ENCODE measurements at places on chromosomes 7 and 10. TPM values are rescaled to one million over a fixed set of nuclear protein-coding genes. Genes with fewer than 3 reads are reported as not detected.

DNA sequence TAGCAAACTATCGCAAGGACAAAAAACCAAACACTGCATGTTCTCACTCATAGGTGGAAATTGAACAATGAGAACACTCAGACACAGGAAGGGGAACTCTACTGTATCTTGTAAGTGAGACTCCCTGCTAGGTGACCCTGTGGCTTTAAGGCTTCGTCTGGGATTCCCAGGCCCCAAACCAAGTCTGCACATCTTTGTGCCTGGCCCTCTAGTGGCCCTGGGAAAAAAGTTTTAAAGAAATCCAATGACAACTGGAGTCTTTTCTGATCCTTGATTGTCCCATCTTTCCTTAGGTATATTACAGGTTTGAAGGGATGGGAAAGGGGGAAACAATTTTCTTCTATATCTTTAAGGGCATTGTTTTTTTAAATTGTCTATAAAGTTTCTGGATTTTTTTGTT is 10.6 kb upstream of the LIPM start:
- H3K36me3 ChIP-seq, result no peaks in the 10 kb centered on the region

GRCh38 chr10:77413231-77413630 is 224.4 kb downstream of the KCNMA1 start:
- H3K36me3 ChIP-seq, result no peaks in the 10 kb centered on the region
- H3K27me3 ChIP-seq, result no peaks in the 10 kb centered on the region
- no peak for DNase-seq
- H3K4me1 ChIP-seq, result peaks cover 30% of the 10 kb centered on the region

GRCh38 chr7:3634396-3634795 is 333.3 kb downstream of the SDK1 start:
- no peaks in the 10 kb centered on the region for H3K4me1 ChIP-seq
- no peaks in the 10 kb centered on the region for H3K27me3 ChIP-seq
- DNase-seq, result no peak
- no peaks in the 10 kb centered on the region for H3K36me3 ChIP-seq
- H3K27ac ChIP-seq, result no peak overlapping the region
- H3K4me3 ChIP-seq, result no peak overlapping the region

DNA sequence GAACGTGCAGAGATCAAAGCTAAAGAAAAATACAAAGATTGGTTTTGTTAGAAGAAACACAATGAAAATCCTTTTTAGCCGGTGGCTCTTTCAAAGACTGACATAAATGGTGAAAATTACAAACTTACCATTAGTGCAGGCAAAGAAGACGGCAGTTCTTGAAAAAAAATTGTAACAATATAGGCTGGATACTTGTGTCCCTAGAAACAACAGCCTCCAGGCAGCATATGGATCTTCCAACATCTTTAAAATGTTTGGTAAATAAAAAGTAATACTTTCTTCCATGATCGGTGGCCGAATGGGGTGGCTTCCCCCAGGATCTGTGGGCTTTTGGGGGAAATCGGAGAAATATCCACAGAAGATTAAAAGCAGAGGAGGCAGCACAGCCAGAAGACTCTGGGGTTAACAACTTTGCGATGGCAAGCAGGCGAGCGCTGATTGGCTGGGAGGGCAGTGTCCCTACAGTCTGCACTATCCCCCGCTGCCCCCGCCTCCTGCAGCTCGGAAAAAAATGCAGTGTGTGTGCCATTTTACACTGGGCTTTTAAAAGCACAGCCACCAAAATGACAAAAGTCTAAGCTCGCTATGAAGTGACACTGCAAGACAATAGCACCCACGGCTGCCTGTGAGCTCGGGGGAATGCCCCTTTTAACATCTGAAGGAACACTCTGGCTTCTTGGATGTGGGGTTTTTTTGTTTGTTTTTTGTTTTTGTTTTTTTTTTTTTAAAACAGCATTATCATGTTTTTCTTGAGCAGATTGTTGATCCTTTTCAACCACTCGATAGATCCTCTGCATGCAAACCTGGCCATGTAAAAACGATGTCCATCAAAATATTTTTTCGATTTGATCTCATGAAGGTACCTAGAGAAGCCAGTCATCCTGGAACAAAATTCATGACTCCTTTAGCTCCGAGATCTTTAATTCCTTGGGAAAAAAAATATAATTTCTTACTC is 31.7 kb upstream of the EPC1 start:
- peak overlapping the region; percentile 98 for H3K4me3 ChIP-seq
- peak; percentile 77 for DNase-seq
- no peaks in the 10 kb centered on the region for H3K27me3 ChIP-seq
- no peaks in the 10 kb centered on the region for H3K36me3 ChIP-seq

GRCh38 chr7:125241548-125241947 is 311.9 kb upstream of the POT1 start:
- no peaks in the 10 kb centered on the region for H3K27me3 ChIP-seq
- H3K36me3 ChIP-seq, result no peaks in the 10 kb centered on the region
- H3K27ac ChIP-seq, result no peak overlapping the region
- no peak overlapping the region for H3K4me3 ChIP-seq
- H3K4me1 ChIP-seq, result no peaks in the 10 kb centered on the region

- H3K4me1 ChIP-seq, result no peaks in the 10 kb centered on the region
- no peaks in the 10 kb centered on the region for H3K36me3 ChIP-seq
- no peak overlapping the region for H3K27ac ChIP-seq
- no peak overlapping the region for H3K4me3 ChIP-seq
- DNase-seq, result no peak
These were observed 189.5 kb upstream of the MINDY3 start for GRCh38 chr10:16049782-16050181.

GRCh38 chr7:77338883-77339629 is 77.1 kb downstream of the GSAP start:
- H3K27ac ChIP-seq, result no peak overlapping the region
- no peak for DNase-seq
- H3K27me3 ChIP-seq, result no peaks in the 10 kb centered on the region
- no peak overlapping the region for H3K4me3 ChIP-seq
- no peaks in the 10 kb centered on the region for H3K4me1 ChIP-seq

The CFAP70 gene
- 1.3 TPM for total RNA-seq

The ATP6V1F gene
- 193 TPM for total RNA-seq

The FAM13C gene
- total RNA-seq, result 8.7 TPM

The KAZALD1 gene
- total RNA-seq, result 9.6 TPM

The LIPJ gene
- total RNA-seq, result not detected

The ADAP1 gene
- 4.8 TPM for total RNA-seq

The SLC16A12 gene
- total RNA-seq, result 0.31 TPM

Measured in astrocyte (in vitro differentiated cells and primary cell).